SJCRH30 (cell line): ENCODE measurements at places on chromosomes 16 and 17.

DNA sequence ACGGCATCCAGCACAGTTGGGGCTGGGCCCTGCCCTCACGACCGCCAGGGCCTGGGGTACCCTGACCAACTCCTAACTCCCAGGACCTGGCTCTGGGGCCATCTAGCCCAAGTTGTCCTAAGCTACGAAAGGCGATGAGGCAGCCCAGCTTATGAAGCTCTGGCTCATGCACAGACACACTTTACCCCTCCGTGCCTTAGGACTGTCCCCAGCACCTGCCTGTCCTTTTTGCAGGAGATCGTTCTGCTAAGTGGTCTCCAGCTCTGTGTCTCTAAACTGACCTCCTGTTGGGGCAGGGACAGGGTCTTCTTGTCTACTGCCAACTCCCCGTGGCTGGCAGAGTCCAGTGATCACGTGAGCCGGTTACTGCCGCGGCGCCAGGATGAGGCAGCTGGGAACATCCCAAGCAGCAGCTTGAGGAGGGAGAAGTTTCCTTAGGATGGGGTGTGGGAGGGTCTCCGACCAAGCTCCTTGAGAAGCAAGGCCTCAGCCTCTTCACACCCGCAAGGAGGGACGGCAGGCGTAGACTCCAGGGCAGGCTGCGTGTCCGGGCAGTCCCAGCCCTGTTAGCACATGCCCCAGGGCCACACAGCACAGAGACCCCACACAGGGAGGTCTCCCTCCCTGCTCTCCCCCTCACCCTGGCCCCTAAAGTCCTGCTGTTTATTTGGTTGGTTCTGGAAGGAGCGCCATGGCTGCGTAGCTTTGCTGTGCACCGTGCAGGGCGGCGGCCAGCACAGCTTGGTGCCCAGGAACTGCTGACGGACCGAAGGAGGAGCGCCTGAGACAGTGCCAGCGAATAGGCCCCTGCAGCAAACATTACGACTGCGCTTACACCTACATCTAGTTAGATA lies 16.4 kb upstream of the METRNL start:
- DNase-seq: peak; percentile 1

DNA sequence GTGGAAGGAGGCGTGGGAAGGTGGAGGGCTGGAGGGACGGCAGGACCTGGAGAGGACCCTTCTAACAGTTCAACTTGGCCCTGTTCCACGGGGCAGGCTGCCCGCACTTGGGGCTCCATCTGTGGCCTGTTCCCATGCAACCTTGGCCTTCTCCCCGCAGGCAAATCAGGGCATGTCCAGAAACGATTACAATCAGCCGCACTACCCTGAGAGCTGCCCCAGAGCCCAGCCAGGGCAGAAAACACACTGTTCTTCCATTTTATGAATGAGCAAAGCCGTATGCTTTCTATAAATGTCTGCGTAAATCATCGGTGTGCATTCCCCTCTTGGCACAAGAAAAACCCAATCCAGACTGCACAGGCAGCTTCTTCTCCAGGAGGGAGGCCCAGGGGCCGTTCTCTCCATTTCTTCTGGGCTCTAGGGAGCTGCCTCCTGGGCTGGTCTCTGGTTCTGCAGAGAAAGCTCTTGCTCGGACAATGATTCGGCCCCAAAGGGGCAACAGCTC lies 228.7 kb downstream of the SOX9 start:
- no peak for DNase-seq

- no peak for DNase-seq
Observed at GRCh38 chr17:49106321-49107210, 26.0 kb upstream of the B4GALNT2 start.

DNA sequence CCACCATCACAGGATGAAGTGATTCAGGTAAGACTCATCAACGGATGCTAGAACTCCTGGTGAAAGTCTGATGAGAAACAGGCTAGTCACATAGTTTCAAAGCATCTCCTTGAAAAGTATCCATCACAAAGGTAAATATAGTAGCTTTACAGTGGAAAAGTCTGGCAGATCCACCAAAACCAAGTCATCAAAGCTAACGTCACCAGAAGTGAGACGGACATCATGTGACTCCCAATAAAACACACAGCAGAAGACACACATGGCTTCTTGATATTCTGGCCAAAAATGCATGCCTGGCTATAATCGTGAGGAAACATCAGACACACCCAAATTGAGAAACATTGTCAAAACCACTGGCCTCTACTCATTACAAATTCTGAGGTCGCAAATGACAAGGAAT lies 17.9 kb upstream of the TRPV3 start:
- no peak for DNase-seq

DNA sequence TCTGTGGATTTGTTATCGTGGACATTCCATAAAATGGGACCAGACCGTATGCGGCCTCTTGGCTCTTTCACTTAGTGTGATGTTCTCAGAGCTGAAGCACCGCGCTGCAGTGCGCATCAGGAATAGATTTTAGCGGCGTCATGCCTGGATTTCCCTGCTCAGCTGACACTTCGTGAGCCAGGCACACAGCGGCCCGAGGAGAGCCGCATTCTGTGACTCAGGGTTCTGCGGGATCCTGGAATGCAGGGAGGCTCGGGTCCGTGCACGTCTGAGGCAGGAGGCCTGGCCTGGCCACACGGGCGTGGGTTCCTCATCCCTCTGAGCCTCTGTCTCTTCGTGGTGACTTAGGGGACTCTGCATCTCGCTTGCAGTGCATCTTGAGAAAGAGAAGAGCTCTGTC lies 13.4 kb downstream of the CBFA2T3 start:
- DNase-seq: no peak

DNA sequence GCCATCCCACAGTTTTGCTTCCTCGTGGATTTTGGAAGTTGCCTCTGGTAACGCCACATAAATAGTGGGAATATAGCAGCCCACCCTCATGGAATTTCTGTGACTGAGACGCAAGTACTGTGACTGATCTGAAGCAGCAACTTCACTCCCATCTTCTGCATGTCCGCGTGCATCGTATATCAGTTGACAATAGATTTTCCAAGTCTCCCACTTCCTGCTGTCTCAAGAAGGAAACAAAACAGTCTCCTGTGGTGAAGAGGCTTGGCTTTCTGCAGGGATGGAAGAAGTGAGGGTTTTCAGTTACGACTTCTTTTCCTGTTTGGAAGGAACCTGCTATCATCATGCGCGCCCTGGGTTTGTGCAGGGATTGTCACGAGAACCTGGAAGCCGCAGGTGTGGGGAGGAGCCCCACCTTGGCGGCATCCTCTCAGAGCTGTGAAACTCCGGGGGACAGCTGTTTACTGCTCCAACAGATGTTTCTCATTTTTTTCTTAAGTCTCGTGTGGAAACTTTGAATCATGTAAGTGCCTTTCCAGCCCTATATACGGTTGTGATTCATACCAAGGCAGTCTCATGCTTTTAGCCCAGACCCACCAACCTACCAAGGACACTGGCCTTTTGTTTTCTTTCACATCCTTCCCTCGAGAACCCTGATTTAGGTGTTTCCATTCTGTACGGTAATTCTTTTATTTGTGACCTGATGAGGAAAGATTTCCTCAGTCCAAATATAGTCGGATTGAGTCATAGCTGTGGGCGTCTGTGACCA lies 57.5 kb downstream of the WIPI1 start:
- DNase-seq: no peak
